ENCODE measurements at places on chromosomes 4 and X. TPM values are rescaled to one million over a fixed set of nuclear protein-coding genes. Genes with fewer than 3 reads are reported as not detected.

GRCh38 chr4:14810568-14810967 is 191.7 kb upstream of the CPEB2 start:
- no peak for ATAC-seq

DNA sequence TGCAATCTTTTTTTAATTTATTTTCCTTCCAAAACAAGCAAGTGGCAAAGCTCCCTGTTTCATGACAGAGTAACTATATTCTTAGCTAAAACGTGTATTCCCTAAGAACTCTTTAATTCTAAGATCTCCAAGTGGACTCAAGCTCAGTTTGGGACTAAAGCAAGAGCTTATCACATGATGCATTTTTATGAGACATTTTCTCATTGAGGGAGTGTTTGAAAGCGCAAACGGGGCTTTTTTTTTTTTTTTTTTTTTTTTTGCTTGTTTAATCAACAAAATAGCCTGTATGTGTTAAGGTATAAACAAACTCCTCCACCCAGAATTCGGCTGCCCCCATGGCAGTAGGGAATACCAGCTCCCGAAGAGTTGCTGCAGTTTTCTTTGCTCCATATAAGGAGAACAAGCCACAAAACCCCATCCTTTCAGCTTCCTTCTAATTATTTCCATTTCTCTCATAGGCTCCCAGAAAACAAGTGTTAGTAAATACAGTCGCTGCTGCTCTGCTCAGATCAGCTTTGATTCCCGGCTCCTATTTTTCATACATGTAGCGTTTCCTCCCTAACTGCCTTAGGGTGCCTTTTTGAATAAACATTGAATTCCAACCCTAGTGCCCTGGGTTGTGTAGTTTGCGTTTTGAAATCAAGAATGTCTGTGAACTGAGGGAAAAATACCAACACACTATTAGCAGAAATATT is 669 bp upstream of the PPARGC1A start:
- no peak for ATAC-seq

GRCh38 chr4:175380841-175381240 is 431.2 kb downstream of the GPM6A start:
- ATAC-seq, result no peak

- no peak for ATAC-seq
Observed at GRCh38 chr4:84804136-84804535, 162.4 kb downstream of the WDFY3 start.

DNA sequence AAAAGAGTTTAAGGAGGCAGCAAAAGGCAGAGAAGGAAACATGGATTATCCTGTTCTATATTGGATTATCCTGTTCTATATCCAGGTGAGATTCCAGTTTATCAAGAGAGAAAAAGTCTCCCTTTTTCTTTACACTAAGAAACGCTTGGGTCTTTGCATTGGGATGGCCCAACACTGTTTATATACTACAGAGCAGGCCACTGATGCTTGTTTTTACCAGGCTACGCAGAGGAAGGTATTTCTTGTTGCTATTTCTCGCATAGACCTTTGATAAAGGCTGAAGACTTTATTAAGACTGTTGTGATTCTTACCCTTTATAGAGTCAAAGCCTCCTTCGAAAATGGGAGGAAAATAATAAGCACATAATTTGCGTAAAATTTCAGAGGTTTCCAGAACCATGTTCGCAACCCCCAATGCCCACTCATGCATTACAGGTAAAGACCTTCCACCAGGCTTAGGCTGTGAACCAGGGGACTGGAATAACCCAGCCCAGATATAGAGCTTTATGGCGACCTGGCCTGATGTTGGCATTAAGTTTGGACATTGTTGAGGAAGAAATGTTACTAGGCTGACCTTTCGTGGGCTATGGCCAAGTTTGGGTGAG is 218.3 kb downstream of the PTTG2 start:
- ATAC-seq, result no peak

DNA sequence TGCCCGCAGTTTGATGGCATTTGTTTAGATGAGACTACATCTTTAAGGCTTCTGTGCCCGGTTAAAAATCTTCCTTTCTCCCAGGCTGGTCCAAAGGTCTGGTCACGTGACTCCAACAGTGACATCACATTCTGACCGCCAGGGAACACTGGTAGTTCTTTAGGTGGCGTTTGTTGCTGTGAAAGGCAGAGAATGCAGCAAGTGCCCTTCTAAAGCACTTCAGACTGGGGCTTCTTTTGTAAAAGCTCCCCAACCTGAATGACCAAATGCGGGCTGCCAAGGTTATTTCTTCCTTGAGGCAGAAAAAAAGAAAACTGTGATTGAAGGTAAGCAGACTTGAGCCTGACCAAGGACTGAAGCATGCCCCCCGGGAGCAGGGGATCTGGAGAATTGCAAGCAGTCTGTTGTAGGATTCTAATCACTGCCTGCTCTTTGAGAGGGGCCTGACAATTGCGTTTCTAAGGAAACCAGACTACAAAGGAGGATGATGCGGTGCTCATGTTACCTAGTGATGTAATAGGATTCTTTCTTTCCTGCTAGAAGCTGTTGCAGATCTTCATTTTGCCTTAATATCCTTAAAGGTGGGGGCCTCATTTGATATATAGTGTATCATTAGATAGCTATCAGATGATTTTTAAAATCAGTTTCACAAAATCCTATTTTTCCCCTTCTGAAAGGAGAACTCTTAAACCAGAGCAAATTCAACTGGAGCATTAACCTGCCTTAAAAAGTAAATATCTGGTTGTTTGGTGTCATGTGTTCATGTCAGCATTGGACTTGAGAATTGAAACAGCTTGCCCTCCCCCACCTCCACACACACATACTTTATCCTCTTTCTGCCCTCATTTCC is 133.1 kb downstream of the AKAP4 start:
- no peak for ATAC-seq

DNA sequence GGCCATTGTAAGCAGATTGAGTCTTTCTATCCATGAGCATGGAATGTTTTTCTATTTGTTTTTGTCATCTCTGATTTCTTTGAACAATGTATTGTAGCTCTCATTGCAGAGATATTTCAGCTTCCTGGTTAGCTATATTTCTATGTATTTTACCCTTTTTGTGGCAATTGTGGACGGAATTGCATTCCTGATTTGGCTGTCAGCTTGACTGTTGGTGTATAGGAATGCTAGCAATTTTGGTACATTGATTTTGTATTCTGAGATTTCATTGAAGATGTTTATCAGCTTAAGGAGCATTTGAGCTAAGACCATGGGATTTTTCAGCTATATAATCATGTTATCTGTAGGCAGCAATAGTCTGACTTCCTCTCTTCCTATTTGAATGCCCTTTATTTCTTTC is 154.6 kb downstream of the GUCY2F start:
- no peak for ATAC-seq

GRCh38 chr4:171022824-171023230 is 790.4 kb upstream of the GALNTL6 start:
- no peak for ATAC-seq

DNA sequence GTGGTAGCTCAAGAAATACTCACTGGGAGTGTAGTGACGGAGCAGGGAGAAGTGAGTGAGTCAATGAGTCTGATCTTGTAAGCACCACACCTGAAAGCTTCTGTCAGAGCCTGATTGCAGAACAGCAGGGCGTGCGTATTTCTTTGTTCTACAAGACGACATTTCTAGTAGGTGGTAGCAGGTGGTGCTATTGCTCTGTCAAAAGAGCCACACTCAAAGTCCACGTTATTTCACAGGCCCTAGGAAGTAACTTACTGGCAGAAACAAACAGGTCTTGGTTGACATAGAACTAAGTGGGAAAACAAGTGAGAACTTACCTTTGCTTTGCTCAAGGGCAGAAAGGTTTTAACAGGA is 46.4 kb upstream of the SPRY1 start:
- ATAC-seq, result no peak

GRCh38 chr4:13536607-13537006 is 7.7 kb downstream of the NKX3-2 start:
- ATAC-seq, result no peak

GRCh38 chr4:74202062-74202586 is 44.2 kb downstream of the MTHFD2L start:
- ATAC-seq, result no peak

DNA sequence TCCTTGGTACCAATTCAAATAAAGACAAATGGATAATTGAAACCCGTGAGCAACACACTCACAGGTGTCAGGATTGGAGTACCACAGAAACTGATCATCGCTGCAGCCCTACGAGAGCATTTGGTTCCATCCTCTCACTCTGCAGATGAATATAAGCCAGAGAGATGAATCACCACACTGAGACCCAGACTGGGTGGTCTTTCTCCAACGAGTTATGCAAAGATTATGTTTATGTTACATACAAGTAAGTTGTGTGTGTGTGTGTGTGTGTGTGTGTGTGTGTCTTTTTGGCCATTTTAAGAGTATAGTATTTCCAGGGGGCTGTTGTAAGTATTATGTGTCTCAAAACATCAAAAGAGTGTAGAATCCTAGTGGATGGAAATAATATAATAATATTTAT is 329.5 kb upstream of the ZFP42 start:
- no peak for ATAC-seq

DNA sequence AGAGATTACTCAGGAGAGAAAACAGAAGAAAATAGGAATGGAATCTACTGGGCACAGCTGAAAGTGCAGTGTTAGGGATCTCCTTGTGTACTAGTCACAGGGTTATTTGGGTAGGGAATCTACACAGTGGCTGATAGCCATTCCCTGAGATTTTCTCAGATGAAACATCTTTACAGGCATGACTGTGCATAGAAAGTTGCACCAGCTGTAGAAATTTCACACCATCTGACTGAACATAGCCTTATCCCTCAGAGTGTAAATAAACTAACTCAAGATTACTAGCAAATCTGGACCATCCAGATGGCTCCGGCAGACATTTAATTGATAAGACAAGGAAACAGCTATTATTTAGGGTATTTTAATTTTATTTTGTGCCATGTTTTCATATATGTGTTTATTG is 2053.5 kb upstream of the TENM3 start:
- ATAC-seq, result no peak

DNA sequence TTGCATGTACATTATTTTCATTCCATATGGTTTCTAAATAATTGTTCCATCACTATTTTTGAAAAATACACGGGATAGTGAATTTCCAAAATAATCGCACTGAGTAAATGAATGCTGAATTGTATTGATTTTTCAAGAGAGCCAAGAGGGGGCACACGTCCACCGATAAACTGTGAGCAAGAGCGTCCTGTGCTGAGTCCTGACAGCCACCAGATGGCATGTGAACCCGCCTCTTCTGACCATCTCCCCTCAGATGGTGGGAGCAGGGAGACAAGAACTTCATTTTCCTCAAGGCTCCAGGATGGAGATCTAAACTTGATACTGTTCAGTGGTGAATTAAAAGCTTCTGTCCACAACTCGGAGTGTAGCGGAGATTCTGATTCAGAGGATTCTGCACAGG is 30.6 kb upstream of the IL9R start:
- ATAC-seq, result peak; percentile 62

GRCh38 chrX:39324233-39324930 is 523.1 kb downstream of the MID1IP1 start:
- no peak for ATAC-seq

DNA sequence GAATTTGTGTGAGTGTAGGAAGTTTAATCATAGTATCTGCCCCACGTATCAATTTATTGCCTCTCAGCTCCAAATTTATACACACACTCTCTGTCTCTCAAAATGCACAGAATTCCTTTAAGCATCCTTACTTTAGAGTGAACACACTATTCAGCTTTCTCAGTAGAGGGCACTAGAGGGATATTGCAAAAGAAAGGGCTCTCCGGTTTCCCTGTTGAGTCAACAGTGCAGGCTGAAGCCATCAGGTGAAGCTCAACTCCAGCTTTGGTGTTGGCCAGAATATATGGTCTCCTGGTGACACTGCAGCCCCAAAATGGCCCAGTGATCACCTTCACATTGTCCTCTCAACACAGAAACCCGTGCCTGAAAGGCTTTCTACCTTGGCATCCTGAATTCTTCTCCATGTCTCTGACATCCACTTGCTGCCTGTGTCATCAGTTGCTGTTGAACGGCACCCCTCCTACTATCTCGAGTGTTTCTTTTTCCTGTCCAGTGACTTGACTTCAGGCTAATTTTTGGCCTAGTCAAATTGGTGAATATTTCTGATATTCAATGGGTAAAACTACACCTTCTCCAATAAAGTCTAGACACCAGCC is 670.5 kb downstream of the GABRG1 start:
- ATAC-seq, result no peak

- no peak for ATAC-seq
Observed at GRCh38 chrX:140034916-140035315, 69.6 kb upstream of the CXorf66 start.

- no peak for ATAC-seq
Observed at GRCh38 chr4:155667222-155667567, 547 bp downstream of the GUCY1A1 start.

GRCh38 chr4:185134307-185134869 is 8.7 kb upstream of the SLC25A4 start:
- ATAC-seq, result peak; percentile 45

DNA sequence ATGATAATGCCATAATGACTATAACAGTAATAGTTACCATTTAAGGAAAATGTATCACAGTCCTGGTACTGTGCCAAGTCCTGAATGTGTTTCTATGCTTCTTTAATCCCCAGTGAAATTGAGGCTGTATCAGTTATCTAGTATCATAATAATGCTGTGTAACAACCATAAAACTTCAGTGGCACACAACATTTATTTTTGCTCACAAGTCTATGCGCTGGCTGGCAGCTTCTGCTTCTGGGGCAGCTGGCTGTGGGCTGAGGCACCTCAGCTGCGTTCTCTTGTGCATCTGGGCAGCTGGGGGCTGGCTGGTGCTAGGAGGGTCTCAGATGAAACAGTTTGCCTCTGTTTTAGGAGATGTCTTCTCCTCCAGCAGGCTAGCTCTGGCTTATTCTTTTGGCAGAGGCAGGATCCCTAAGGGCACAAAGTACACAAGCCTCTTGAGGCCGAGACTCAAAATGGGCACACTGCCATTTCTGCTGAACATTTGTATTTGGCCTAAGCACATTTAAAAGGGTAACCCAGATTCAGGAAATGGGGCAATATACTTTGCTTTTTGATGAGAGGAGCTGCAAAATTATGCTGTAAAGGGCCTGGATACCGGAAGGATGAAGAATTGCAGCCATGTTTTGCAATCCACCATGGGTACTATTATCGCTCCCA is 62.6 kb upstream of the DHX15 start:
- no peak for ATAC-seq

GRCh38 chrX:110341189-110342035 is 17.2 kb upstream of the RTL9 start:
- peak; percentile 83 for ATAC-seq

GRCh38 chr4:17997129-17997528 is 24.4 kb downstream of the LCORL start:
- no peak for ATAC-seq

DNA sequence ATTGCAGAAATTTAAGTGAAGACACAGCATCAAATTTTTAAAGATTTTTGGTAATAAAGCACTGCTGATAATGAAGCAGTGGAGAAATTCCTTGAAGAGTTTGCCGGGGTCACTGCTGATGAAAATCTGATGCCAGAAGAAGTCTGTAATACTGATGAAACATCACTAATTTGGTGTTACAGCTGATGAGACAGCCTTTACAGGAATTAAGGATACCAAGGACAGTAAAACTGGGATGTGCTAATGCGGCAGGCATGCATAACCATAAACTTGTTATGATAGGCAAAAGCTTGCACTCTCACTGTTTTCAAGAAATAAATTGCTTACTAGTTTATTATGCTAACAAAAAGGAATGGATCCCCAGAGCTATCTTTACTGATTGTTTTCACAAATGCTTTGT is 52.9 kb upstream of the VEGFC start:
- no peak for ATAC-seq

SLAIN2 gene
- 52.0 TPM for total RNA-seq

TBC1D25 gene
- 19.4 TPM for total RNA-seq

OPHN1 gene
- 0.22 TPM for total RNA-seq

MFSD8 gene
- 19.4 TPM for total RNA-seq
